H9 (cell line): ENCODE measurements at places on chromosomes 3 and 15.

DNA sequence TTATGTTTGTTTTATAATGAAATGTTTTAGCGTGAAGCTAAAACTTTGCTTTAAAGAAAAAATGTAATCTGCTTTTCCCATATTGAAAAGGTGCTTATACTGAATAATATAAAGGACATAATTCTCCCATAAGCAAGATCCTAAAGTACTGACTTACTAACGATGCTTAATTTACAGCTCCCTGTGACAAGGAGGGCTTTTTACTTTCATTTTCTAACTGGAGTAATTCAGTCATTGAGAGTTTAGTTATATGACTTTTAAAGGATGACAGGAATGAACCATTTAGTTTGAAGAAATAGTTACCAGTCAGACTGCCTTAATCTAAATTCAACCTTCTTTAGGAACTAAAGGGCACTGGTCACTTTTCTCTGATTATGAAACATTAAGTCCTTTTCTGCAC lies 19.3 kb upstream of the ZPLD1 start:
- no peak for DNase-seq

GRCh38 chr3:182179631-182180030 lies 467.9 kb downstream of the SOX2 start:
- DNase-seq = no peak

- no peak for DNase-seq
Observed at GRCh38 chr3:120355486-120355885, 6.3 kb upstream of the LRRC58 start.

DNA sequence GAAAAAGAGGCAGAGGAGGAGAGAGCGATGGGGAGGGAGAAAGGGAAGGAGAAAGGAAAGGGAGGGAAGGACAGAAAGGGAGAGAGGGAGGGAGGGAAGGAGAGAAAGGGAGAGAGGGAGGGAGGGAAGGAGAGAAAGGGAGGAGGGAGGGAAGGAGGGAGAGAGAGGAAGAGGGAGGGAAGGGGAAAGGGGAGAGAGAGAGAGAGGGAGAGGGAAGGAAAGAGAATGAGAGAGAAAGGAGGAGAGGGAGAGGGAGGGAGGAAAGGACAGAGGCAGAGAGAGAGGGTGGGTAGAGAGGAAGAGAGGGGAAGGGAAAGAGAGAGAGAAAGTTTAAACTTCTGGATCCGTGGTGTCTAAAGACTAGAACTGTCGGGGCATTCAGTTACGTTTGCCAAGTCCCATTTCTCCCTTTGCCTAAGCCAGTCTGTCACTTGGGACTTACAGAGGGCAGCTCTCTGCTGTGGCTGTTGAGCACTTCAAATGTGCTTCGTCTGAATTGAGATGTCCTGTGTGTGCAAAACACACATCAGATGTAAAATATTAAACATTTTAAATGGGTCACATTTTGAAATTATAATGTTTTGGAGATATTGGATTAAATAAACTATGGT lies 62.6 kb downstream of the PLXNA1 start:
- DNase-seq = no peak

DNA sequence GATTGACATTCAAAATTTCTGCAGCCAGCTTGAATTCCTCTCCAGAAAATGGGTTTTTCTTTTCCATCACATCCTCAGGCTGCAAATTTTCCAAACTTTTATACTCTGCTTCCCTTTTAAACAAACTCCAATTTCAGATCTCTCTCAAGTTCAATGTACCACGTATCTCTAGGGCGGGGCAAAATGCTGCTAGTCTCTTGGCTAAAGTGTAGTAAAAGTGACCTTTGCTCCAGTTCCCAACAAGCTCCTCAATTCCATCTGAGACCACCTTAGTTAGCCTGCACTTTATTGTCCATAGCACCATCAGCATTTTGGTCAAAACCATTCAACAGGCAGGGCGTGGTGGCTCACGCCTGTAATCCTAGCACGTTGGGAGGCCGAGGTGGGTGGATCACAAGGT lies 46.7 kb downstream of the NIPA2 start:
- no peak for DNase-seq

GRCh38 chr15:35305946-35306345 lies 220.9 kb upstream of the NANOGP8 start:
- no peak for DNase-seq

DNA sequence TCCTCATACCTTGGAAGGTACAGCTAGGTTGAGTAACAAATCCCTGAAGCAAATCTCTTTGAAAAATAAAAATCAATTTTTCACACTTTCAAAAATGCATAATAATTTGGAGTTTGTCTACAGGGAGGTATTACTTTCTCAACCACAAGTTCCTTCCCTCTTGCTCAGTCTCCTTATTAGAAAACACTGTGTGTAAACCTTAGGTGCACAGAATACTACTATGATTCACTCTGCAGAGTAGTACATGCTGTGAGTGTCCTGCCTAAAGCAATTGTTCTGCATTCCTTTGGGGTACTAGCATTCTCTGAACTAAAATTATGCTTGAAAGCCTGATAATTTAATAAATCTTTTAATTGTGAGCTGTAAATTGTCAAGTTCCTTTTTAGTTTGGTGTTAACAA lies 115.9 kb upstream of the EPHA3 start:
- DNase-seq = no peak

DNA sequence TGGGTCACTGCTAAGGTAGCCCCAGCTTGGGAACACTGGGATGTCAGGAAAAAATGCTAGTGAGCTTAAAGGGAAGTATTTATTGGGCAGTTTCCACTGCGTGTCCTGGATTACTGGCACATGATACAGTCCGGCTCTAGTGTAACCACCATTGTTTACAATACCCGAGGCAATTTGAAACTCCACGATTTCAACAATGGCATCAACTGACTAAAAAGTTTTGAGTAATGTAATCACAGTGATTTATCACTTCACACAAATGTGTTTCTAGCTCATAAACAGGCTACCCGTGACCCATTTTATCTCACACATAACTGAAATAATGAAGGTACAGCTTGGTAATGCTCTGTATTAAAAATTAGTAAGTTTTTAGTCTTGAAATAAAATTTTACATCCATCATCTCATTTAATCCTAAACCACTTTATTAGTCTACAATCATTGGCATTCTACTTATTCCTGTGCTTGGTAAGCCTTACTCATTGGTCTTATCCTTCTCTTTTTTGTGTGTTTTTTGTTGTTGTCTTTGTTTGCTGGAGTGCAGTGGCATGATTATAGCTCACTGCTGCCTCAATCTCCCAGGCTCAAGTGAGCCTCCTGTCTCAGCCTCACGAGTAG lies 7.6 kb downstream of the ZMAT3 start:
- DNase-seq = no peak

DNA sequence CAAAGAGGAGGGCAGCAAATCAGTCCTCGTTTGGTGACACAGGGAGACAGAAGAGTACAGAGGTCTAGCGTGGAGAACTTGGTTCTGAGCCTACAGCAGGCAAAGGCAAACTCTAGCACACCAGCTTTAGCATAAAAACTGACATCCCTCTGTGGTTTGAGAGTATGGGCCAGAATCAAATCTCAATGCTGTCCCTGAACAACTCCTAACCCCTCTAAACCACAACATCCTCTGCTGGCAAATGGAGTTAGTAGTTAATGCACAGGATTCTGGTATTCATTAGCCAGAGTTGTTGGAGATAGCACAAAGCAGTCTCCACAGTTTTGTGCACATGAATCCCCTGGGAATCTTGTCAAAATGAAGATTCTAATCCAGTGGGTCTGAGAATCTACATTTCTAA lies 315.8 kb downstream of the NTRK3 start:
- no peak for DNase-seq

- no peak for DNase-seq
Observed at GRCh38 chr15:39623529-39623931, 42.7 kb downstream of the THBS1 start.

- DNase-seq = no peak
Observed at GRCh38 chr15:65052956-65053355, 7.8 kb downstream of the SLC51B start.

DNA sequence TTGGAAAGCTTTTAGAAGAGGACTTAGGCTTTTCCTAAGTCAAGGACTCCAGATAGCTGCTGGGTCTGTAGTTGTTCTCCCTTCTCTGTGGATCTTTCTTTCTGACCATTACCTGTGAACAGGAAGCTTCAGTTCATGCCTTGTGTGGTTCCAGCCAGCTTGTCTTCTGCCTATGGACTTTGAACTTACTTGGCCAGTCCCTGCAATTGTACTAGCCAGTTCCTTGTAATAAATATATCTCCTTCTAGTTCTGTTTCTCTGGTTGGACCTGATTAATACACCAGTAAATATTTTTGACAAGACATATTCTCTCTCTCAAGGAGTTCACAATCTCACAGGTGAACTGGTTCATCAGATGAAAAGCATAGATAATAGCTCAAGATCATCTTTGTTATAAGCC lies 341.3 kb upstream of the DPPA4 start:
- no peak for DNase-seq

DNA sequence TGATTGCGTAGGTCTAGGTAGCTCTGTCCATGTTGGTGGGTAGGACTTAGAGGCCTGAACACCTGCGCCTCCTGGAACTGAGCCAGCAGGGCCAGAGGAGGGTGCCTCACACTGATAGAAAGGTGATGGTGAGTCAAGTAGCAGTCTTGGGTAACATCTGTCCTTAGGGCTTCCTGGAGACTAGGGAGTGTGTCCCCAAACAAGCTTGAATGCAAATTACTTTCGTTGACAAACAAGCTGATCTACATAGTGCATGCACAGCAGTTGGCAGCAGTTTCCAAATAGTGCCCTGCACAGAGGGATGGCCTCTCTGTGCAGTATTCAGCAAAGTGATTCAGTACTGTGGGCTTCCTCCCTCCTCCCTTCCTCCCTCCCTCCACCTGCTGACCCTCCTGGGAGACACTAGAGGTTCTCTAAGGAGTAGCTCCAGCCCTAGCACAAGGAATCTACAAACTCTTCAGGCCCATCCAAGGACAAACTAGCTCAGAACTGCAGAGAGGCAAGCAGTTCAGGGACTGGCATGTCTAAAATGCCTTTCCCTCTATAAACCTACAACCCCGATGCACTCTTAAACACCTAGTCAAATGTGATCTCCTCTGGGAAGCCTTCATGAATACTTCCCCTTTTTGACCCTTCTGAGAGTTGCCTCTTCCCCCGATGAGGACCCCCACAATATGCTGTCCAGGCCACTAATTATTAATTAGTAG lies 61.0 kb downstream of the TLE3 start:
- DNase-seq = no peak

GRCh38 chr3:177474652-177475355 lies 277.5 kb upstream of the TBL1XR1 start:
- no peak for DNase-seq
